ENCODE measurements at places on chromosomes 1 and 21.

- DNase-seq = no peak
Measured at GRCh38 chr21:41338455-41338854, 21.9 kb downstream of the FAM3B start.

- DNase-seq = peak; percentile 89
Measured at GRCh38 chr1:156052862-156053767, 483 bp downstream of the UBQLN4 start.

GRCh38 chr1:246214708-246215509 lies 292.2 kb downstream of the SMYD3 start:
- no peak for DNase-seq

DNA sequence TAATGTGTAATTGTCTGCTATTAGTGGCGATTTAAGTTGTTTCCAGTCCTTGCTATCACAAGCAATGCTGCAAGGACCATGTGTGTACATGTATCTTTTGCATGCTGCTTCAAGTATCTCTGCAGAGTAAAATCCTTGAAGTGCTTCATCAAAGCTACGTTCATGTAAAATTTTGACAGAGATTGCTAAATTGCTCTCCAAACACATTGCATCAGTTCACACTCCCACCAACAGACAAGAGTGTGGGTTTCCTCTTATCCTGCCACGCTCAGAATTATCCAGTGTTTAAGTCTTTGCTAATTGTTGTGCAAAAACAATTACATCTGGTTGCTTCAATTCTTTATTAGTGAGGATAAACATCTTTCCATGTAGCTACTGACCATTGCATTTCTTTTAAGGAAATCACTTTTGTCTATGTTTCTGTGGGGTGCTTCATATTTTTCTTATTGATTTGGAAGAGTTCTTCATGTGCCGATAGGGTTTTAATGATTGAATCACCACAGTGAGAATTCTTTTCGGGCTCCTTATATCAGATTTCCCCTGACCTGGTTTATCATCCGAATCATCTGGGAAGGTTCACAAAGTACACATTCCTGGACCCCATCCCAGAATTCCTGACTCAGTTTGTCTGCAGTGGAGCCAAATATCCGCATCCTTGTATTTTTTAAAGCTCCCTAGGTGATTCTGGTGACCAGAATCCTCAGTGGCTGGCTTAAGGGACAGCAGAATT lies 56.3 kb upstream of the GALNT2 start:
- no peak for DNase-seq

DNA sequence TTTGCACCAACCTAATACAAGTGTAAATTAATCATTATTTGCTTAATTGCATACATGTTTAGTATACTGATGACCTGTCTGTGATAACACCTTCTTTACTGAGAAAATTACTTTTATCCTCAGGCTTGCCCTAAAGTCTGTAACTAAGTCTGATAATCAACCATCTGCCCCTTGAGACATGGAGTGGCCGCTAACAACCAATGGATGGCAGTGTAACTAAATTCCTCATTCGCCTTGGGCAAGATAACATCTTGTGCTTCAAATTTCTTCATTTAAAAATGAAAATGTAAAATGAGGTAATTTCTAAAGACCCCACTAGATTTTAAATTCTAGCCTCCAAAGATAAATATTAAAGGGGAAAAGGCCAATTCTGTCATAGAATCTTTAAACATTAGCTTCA lies 85.1 kb downstream of the ENAH start:
- DNase-seq = no peak

- no peak for DNase-seq
Measured at GRCh38 chr1:230270185-230270558, 156.0 kb downstream of the PGBD5 start.

DNA sequence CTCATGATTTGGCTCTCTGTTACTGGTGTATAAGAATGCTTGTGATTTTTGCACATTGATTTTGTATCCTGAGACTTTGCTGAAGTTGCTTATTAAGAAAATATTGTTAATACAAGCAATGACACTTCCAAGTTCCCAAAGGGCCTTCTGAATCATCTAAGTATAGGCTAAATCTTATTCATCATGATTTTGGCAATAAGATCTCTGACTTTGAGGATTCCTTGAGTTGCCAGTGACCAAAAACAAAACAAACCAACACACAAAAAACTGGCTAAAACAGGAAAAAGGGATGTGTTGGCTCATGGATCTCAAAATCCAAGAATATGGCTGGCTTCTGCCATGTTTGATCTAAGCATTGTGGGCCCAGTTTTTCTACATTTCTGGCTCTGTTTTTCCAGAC lies 163.4 kb downstream of the HHIPL2 start:
- no peak for DNase-seq

- DNase-seq = no peak
Measured at GRCh38 chr1:169201084-169201619, 94.7 kb downstream of the ATP1B1 start.

GRCh38 chr1:9859281-9860014 lies 35.7 kb upstream of the CLSTN1 start:
- no peak for DNase-seq

GRCh38 chr1:159839116-159839849 lies 12.6 kb downstream of the SLAMF8 start:
- DNase-seq = no peak

GRCh38 chr1:72037745-72038343 lies 244.5 kb downstream of the NEGR1 start:
- DNase-seq = no peak

GRCh38 chr1:173502104-173502503 lies 25.0 kb downstream of the PRDX6 start:
- no peak for DNase-seq

DNA sequence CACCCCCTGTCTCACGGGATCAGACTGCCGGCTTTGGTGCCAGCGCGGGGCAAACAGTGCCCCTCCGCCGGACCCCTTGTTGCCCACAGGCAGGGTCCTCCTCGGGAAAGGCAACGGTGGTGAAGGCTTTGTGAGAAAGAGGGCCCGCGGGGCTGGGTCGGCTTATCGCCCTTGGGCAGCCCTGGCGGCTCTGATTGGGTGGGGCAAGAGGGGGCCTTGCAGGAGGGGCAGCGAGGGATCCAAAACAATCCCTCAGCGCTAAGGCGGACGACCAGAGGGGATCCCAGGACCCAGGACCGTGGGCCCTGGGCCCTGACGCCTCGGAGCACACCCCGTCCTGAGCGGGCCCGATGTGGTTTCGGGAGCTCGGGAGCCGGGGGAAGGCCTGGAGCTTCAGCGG lies 3.9 kb upstream of the ZNF678 start:
- no peak for DNase-seq

- DNase-seq = no peak
Measured at GRCh38 chr1:201902198-201902597, 13.5 kb downstream of the SHISA4 start.

Data from ecto neural progenitor cell (in vitro differentiated cells).